ENCODE measurements at places on chromosomes 7 and 10.
A peak's percentile ranks its signal among the peaks of the same experiment; 100 is the strongest.

- DNase-seq: no peak
Observed at GRCh38 chr10:123588386-123588914, 77.7 kb upstream of the GPR26 start.

DNA sequence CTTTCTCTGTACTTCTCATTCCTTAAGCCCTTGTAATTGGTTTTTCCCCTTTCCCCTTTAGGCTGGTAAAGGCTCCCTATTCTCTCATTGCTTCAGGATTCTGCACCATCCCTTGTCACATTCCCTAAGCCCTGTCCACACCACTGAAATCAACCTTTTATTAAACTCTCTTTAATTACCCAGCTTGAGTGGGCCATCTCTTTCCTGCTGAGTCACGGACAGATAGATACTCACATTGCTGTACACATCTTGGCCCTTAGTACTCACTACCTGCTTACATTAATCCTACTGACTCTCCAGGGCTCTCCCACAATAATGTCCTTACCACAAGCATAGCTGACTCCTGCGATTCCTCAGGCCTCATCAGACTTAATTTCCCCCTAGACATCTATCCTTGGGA lies 94.0 kb upstream of the PCGF5 start:
- DNase-seq: no peak

DNA sequence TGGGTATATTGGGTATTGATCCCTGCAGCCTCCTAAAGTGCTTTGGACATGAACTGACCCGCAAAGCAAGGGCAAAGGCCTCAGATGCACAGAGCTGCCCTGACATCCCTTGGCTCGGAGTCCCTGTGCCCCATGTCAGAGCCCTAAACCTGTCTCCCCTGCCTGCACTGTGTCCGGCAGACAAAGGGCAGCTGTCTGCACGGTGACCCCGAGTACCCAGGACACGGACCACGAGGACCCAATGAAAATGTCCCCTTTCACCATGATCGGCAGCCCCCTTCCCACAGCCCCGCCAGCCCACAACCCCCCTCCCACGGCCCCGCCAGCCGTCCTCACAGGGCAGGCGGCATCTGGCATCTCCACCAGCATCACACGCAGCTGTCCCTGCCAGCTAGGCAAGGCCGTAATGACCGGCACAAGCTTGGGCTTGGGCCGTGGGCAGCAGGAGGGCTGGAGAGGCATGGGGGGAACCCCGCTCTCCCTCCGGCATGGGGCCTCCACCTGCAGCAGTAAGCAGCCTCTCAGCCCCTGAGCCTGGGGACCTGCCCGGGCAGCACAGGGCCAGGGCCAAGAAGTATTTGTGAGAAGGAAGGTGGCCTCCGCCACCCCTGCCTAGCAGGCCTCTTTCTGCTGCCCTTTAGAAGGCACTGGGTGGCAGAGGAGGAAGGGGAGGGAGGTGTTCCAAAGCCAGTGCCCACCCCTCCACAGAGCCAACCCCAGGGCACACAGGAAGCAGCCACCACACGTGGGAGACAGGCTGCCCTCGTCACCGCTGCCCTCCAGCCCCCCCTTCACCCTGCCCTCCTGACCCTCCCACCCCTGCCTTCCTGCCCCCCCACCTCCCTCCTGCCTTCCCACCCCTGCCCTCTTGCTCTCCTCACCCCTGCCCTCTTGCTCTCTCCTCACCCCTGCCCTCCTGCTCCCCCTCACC lies 10.1 kb downstream of the NUDT1 start:
- no peak for DNase-seq

DNA sequence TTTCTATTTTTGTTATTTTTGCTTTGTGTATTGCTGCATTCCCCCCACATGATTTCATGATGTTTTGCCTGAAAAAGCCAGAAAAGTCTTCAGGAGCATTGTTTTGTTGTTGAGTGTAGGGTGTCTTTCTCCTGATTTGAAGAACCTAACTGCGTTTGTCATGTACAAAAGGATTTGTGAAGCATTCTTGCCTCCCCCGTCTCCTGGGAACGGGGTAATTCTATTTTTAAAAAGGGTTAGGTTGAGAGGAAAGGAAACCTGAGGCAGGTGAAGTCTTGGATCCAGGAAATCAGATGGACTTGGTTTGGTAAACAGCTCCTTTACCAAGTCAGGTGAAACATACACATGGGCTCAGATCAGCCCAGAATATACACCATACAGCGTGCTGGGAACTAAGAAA lies 26.0 kb upstream of the BTBD16 start:
- no peak for DNase-seq

DNA sequence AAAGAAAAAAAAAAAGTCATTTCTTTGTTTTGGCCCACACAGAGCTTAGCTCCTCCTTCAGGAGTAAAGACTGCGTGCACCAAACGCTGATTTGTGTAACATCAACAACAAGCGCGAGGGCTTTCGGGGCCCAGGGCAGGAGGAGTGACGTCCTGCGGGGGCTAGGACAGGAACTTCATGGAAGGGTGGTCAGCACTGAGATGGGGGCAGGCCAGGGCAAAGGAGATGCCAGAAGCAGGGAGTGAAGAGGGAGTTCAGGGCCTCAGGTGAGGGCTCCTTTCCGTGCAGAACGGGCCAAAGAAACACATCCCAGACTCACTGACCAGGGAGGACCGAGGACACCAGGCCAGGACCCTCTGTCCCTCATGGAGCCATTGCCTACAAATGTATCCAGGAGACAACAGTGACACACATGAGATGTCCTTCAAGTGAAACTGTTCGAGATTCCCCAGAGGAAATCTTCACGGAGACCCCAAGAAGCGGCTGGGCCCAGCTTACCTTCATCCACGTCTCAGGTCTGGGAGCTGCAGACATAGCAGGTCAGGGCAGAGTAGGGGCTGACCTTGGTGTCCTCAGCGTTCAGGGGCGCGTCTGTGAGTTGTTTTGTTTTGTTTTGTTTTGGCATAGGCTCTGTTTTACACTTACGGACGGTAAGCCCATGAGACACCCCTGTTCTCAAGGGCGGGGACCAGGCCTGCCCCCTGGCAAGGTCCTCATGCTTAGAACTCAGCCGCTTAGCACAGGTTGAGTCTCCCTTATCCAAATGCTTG lies 30.4 kb upstream of the SHH start:
- DNase-seq: no peak

DNA sequence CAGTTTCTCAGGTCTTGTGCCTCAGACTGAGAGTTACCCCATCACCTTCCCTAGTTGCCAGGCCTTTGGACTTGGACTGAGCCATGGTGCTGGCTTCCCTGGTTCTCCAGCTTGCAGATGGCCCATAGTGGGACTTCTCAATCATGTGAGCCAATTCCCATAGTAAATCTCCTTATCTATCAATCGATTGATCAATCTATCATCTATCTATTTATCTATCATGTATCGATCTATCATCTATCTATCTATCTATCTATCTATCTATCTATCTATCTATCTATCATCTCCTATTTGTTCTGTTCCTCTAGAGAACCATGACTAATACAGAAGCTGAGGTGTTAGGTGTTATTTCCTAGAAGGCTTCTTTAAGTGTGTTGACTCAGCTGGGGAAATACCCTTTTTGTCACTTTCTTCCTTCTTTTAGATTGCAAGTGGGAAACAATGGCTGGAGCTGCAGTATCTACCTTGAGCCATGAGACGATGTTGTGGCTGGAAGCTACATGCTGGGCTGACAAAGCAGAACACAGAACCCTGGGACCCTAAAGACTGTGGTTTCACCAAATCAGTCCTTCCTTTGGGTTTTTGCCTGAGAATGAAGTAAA lies 234.7 kb upstream of the GLI3 start:
- no peak for DNase-seq

DNA sequence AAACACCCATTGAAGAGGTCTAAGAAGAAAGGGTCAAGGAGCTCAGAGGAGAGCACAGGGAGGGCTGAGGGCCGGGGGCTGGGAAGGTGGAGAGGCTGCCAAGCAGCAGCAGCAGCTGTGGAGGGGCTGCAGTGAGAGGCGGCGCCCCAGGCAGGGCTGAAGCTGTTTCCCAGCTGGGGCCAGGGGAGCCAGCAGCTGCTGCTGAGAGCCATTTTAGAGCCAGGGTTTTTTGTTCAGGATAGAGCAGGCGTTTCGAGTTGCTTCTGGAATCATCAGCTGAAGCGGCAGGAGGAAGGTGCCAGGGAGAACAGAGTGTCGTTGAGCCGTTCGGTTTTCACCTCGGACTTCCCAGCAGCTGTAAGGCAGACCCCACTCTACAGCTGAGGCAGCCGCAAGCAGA lies 62.7 kb downstream of the LANCL2 start:
- no peak for DNase-seq

DNA sequence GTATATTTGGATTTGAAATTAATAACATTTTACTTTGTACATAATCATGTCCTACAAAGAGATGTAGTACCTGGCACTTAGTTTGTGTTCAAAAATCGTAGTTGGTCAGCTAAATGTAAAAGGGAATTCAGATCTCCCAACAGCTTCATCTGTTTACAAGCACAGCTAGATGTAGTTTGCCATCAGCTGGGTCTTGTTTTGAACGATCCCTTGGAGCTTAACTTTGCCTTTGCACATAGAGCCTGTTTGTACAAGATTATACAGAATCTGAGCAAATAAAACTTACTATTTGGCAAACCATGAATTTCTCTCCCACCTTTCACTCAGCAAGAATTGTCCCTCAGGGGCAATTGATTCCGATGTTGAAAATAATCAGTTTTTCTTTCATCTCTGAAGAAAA lies 36.1 kb upstream of the ADD3 start:
- DNase-seq: no peak

DNA sequence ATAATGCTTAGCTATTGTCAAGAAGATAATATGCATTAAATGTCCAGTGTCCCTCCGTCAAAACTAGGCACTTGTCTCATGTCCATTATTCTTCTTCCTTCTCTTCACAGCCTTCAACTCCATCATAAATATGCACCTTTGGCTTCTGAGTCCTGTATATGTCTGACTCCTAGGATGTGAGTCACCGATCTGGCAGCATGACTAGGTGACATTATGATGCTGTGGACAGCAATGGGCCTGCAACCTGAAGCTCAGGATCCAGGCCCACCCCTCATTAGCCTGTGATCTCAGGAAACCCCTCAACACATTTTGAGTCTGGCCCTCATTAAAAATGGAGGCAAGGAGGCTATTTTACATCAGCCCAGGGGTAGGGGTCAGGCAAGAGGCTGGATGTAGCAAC lies 362.5 kb upstream of the ZMIZ1 start:
- DNase-seq: peak; percentile 8

DNA sequence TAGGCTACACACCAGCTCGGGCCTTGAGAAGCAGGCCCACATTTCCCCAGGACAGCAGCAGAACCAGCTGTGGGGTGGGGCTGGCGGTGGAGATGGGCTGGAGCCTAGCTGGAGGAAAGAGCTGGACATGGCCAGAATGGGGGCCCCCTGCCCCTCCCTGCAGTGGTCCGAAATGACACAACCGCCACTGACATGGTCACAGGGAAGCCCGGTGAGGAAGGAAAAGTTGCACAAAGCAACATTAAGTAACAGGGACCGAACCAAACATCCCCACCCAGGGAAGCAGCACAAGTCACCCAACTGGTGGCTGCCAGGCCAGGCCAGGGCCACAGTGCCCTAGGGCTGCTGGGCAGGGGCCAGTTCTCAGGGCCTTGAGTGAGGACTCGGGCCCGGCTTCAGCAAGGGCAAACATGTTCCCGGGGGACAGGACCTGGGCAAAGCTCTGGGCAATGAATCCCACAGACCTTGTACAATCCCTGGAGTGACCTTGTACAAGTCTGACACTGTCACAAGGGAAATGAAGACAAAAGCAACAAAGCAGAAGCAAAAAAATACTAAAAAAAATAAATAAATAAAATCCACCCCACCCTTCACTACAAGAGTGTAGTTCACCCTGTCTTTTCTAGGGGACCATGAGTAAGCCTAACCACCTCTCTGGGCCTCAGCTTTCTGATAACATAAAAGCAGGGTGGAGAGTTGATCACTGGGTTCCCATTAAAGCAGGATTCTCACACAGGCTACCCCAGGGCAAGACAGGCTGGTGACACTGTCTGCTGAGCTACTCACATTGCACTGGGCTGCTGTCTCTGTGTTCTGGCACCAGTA lies 33.0 kb downstream of the PSAP start:
- DNase-seq: no peak

- no peak for DNase-seq
Observed at GRCh38 chr10:67200913-67201564, 275.2 kb downstream of the LRRTM3 start.

DNA sequence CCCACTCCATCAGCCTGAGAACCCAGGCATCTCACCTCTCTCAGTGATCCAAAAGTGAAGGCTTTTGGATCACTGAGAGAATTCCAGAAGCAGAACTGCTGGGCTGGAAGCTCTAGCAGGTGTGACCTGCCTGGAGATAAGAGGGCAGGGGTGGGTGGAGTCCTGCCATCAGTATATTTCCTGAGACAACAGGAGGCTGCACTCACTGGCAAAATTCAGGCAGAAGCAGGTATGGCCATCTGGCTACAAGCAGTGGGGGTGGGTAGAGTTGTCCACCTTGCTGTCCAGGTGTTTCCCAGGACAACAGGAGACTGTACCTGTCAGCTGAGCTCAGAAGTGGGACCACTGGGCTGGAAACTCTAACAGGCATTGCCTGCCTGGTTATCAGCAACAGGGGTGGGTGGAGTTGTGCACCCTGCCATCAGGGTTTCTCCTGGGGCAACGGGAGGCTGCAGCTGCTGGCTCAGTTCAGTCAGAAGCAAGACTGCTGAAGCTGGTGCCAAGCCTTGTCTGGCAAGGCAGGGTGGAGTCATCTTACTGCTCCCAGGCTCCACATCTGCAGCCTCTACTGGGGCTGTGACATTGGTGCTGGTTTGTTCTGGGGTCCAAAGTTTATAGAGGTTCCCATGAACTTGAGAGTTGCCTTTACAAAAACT lies 47.2 kb upstream of the SFTPD start:
- no peak for DNase-seq

GRCh38 chr7:128174386-128174785 lies 66.7 kb upstream of the LEP start:
- DNase-seq: no peak

DNA sequence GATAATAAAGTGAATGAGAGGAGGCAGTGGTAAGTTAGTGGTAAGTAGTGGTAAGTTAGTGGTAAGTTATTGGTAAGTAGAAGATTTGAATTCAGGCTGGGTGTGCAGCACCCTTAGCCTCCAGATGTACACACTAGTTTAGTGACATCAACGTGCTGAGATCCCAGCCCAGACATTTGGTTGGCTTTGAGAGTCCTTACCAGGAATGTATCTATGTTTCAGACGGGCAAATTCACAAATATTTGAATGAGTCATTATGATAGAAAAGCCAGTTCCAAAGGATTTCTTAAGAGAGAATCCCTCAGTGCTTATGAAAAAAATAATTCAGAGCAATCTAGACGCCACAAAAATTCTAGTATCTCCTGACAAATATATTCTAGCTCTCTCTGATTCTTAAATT lies 70.0 kb downstream of the ARL4A start:
- DNase-seq: peak; percentile 87

GRCh38 chr10:78297997-78298396 lies 264.3 kb downstream of the RPS24 start:
- DNase-seq: no peak

DNA sequence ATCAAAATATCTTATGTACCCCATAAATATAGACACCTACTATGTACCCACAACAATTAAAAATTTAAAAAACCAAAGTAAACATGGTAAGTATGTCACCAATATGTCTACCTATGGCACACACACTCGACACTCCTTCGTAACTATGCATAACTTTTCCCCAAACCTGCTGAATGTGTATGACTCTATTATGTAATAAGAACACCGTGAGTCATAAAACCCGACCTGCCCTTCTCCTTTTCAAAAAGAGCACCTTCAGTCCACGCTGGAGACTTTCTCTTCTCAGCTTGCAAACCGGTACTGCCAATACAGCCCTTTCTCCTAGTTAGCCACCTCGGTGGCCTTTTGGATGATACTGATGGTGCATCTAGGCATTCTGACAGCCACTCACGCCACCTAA lies 186.3 kb downstream of the PRPF18 start:
- no peak for DNase-seq

All from EL (cell line).